ENCODE measurements at places on chromosomes 5 and 9. TPM values are rescaled to one million over a fixed set of nuclear protein-coding genes. Genes with fewer than 3 reads are reported as not detected.

The TSC1 gene
- 44.2 TPM for total RNA-seq

GRCh38 chr9:37992924-37993349, 76.1 kb downstream of the SHB start:
- H3K4me1 ChIP-seq, result peaks cover 27% of the 10 kb centered on the region
- no peaks in the 10 kb centered on the region for H3K27me3 ChIP-seq
- DNase-seq, result no peak

- H3K27ac ChIP-seq, result no peak overlapping the region
- H3K27me3 ChIP-seq, result peaks cover 22% of the 10 kb centered on the region
- DNase-seq, result peak; percentile 42
Observed at GRCh38 chr5:133273661-133274596, 222.1 kb downstream of the HSPA4 start.

- H3K27ac ChIP-seq, result no peak overlapping the region
- H3K4me3 ChIP-seq, result no peak overlapping the region
- H3K27me3 ChIP-seq, result no peaks in the 10 kb centered on the region
- no peaks in the 10 kb centered on the region for H3K4me1 ChIP-seq
Observed at GRCh38 chr5:97568382-97568781, 385.3 kb upstream of the RIOK2 start.

GRCh38 chr5:80867233-80867632, 92.9 kb upstream of the RASGRF2 start:
- no peak overlapping the region for H3K27ac ChIP-seq
- no peaks in the 10 kb centered on the region for H3K27me3 ChIP-seq
- no peaks in the 10 kb centered on the region for H3K36me3 ChIP-seq
- H3K4me1 ChIP-seq, result peaks cover 5% of the 10 kb centered on the region

- no peaks in the 10 kb centered on the region for H3K4me1 ChIP-seq
- H3K27me3 ChIP-seq, result no peaks in the 10 kb centered on the region
- no peaks in the 10 kb centered on the region for H3K36me3 ChIP-seq
- no peak overlapping the region for H3K27ac ChIP-seq
Observed at GRCh38 chr5:125209650-125210049, 463.2 kb upstream of the ZNF608 start.

GRCh38 chr5:98656796-98657195, 116.7 kb upstream of the RGMB start:
- H3K27ac ChIP-seq, result no peak overlapping the region
- no peaks in the 10 kb centered on the region for H3K27me3 ChIP-seq
- no peak overlapping the region for H3K4me3 ChIP-seq
